ENCODE measurements at places on chromosomes 5 and 9.

GRCh38 chr5:80867233-80867632, 92.9 kb upstream of the RASGRF2 start:
- DNase-seq, result no peak

GRCh38 chr9:106751681-106752080, 111.3 kb upstream of the ZNF462 start:
- no peak for DNase-seq

DNA sequence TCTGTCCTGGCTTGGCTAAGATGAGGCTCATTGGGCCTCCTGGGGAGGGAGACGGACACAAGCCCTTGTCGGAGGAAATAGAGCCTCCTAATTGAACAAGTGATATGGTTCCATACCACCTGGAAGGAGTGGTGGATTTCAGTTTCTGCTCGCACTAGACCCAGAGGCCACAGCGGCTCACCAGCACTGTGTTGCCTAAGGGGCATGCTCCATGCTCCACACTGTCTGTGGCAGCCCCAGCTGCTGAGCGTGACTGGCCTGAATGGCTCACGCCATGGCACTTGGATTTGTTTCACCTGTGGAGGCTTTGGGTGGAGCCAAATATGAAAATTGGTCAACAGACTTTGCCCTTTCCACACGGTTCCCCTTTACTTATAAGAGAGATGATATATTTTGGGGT, 181.1 kb downstream of the HSPA4 start:
- DNase-seq, result no peak

GRCh38 chr9:84655447-84655846, 14.1 kb upstream of the NTRK2 start:
- DNase-seq, result no peak

DNA sequence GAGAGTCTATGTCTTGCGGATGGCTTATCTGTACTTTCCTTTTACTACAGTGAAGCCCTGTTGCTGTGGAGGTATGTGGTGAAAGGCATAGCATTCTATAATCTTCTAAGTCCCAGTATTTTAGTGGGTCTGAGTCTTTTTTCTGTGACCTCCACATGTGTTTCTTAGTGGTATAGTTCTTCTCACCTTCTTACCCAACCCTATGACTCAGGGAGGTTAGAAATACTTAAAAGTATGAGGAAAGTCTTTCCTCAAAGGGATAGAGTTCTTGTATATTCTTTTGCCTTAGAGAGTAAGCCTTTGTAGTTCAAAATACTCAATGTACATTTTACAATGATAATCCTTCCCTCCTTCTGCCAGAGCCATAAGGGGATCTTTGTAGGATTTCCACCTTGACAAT, 621.9 kb upstream of the CTNND2 start:
- DNase-seq, result no peak

- DNase-seq, result no peak
These were observed 235.8 kb downstream of the ROR2 start for GRCh38 chr9:91714020-91714806.

DNA sequence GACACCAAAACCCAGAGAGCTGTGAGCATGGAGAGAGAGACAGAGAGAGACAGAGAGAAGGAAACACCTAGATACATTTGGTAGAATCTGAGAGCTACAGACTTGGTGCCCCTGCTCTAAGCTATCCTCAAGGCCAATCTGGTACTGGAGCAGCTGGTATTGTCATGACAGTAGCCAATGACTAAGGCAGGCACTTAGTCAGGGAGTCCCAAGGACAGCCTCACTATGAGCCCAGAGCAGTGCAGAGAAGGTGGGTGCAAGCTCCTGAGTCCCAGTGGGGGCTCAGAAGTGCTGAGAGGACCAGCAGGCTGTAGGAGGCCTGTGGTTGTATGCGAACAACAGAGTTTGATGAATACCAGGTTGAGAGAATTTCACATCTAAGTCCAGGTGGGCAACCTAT, 300.4 kb upstream of the ZNF608 start:
- DNase-seq, result no peak

Measured in AG04449 (cell line).